ENCODE measurements at places on chromosomes 12 and 14. TPM values are rescaled to one million over a fixed set of nuclear protein-coding genes. Genes with fewer than 3 reads are reported as not detected.

The ADGRD1 gene
- total RNA-seq, result 224 TPM

The DCN gene
- 2,017 TPM for total RNA-seq

The SYT1 gene
- total RNA-seq, result 9.0 TPM

The EIF2S3B gene
- total RNA-seq, result 0.62 TPM

The RNF212B gene
- not detected for total RNA-seq

The CFAP251 gene
- 3.8 TPM for total RNA-seq

The FAM177A1 gene
- total RNA-seq, result 75.6 TPM

The EXOC3L4 gene
- 3.3 TPM for total RNA-seq

The CABP1 gene
- total RNA-seq, result 2.3 TPM

The PRH2 gene
- total RNA-seq, result not detected

The ANKRD33 gene
- 0.76 TPM for total RNA-seq

The GNB3 gene
- total RNA-seq, result 7.1 TPM

DNA sequence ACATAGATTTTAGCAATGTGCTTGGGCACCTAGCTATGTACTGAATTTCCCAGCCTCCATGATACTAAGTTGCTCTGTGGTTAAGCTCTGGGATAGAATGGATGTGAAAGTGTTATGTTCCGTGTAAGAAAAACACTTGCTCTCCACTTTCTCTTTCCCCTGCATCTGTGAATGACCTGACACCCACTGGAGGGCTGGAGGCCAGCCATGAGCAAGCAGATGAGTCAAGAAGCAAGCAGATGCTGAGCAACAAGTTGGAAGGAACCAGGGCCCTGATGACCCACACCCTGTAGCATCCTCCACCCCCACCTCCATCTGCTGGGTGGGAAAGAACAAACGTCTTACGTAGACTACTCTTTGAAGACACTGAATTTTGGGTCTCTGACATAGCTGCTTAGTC lies 56.6 kb downstream of the EID3 start:
- DNase-seq, result no peak

GRCh38 chr14:90628825-90629224 lies 187.4 kb downstream of the TTC7B start:
- DNase-seq, result no peak

- no peak for DNase-seq
Measured at GRCh38 chr14:54348001-54348611, 48.7 kb upstream of the CDKN3 start.

- DNase-seq, result peak; percentile 42
Measured at GRCh38 chr14:102206918-102207317, 67.2 kb downstream of the WDR20 start.

- DNase-seq, result peak; percentile 51
Measured at GRCh38 chr12:49539406-49540228, 787 bp downstream of the KCNH3 start.

DNA sequence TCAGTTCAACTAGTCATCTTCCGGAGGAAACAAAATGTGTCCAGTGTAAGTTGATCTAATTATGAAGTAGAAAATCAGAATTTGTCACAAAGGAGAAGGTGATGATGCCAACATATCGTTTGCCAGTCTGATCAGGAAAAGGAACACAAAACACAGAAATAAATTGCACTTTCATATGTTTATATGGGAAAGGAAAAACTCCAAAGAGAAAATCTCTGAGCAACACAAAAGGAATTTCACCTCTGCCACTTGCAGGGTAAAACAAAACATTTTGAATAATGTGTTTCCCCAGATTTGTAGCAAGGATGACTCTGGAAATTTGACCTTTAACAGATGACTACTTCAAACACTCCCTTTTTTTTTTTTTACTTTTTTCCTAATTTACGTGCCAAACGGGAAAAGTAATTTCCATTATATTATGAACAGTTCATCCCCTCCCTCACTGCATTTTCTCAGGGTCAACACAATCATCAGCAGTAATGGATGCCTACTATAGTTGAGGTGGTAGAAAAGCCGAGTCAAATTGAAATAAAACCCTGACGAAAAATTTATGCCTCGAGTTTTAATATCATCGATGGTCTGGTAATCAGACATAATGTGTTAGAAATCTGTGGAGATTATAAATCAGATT lies 25.6 kb downstream of the MGAT4C start:
- DNase-seq, result no peak

DNA sequence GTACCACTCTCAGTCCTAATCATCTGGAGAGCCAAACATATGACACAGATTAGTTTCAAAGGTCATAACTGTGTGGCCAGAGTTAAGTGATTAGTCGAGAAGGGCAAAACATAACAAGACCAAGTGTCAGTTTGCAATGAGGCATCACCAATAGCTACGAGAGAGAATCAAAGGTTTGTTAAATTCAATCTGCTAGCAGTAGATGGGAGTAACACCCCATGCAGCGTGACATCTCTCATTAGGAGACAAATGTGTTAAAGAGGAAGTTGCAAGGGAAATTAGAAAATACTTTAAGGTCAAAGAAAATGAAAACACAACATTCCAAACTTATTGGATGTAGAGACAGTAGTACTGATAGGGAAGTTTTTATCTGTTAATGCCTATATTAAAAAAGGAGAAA lies 135.7 kb upstream of the SYT10 start:
- DNase-seq, result no peak

DNA sequence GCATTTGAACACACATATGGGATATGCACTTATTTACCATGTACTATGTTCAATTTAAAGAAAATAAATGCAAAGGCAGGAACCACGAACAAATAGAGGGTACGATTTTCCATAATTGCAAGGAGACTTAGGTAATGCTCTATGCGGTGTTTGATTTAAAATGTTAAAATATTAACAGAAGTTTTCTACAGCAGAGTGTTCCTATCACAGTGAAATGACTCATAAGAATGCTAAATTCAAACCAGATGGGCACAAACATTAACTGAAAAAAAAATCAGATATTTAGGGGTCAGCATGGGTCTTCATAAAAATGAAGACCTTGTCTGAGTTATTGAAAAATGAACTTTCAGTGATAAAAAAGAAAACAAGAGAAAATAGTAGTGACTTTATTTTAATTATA lies 65.4 kb downstream of the LLPH start:
- DNase-seq, result no peak

DNA sequence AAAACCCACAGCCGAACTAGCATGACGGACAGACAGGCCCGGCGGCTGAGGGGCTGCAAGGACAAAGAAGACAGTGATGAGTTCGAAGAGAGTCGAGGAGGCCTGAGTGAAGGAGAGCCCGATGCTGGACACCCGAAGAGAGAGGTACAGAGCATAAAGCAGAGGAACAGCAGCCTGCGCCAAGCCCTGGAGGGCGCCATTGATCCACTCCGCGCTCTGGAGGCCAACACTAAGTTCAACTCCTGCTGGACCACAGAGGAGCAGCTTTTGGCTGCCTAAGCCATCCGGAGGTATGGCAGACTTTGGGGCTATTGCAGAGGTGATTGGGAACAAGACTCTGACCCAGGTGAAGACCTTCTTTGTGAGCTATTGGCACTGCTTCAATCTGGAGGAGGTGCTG lies 7.8 kb upstream of the PLXNC1 start:
- DNase-seq, result no peak

DNA sequence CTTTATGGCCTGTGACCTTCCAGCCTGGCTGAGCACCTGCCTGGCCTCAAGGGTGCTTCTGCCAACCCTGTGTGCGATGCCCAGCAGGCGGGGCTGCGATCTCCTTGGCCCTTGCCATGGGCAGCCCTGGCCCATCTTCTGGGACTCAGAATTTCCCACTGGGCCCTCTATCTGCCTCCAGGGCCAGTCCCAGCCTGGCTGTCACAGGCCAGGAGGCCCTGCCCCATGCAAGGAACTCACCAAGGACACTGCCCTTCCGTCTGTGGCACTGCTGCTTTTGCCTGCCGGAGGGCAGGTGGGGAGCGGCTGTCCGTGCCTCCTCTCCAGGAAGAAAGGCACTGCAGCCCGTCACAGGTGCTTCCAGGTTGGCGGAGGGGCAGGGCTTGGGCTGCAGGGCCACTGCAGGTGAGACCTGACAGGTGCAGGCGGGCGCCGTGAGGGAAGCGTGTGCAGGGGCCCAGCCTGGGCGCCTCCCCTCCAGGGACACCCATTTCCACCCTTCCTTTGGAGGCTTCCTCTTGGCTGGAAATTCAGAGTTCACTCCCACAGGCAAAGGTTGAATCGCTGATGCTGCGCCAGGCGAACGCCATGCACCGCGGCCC lies 177.8 kb downstream of the KIF26A start:
- DNase-seq, result peak; percentile 31

DNA sequence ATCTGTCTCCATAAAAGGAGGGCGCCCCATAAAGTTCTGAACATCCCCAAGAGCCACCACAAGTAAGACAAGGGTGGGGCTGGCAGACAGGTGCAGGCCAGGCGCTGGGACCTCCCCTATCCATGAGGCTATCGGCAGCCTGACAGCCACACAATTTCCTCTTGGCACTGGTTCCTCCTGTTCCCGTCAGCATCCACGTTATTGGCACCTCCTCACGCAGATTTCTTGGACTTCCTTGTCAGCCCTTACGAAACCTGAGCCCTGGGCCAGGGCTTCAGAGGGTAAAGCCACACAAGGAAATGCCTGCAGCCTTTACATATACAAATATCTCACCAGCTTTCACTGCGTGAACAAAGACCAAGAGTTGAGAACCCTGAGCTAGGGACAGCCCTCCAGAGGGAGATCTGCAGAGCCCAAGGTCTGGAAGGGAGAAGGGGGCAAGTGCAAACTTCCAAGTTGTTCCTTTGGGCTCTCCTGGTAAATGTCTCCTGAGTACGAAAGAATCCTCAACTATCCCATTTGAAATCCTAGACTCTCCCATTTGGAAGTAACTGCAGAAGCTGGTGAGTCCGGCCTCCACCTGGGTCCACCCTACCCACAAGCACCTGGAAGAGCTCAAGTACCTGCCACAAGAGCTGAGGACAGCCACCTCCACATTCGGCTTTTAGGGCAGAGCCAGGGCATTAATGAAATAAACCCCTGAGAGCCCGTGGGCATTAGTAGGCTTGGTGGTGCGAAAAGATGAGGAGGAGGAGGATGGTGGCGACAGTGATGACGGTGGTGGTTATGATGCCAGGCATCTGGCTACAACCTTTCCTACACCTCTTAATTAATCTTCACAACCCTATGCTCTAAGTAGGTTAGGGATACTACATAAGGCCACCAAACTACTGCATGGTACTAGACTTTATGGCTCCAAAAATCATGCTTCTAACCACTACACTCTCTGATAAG lies 5.5 kb upstream of the TC2N start:
- DNase-seq, result peak; percentile 76

DNA sequence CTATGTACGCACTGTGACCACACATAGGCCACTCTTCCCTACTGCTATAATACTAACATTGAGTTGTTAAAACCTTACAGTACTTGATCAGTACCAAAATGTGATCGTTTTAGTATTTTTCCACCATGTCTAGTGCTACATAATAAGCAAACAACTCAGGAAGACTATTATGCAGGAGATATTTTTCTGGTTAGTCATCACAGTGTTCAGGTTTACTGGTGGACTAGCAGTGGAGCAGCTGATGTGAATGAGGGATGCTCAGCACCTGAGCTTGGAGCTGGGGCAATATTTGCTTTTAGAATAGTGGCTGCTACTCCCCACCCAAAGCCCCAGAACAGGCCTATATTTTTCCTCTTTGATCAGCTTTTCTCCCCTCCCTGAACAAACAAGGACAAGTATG lies 513.1 kb downstream of the KCNH5 start:
- DNase-seq, result no peak

DNA sequence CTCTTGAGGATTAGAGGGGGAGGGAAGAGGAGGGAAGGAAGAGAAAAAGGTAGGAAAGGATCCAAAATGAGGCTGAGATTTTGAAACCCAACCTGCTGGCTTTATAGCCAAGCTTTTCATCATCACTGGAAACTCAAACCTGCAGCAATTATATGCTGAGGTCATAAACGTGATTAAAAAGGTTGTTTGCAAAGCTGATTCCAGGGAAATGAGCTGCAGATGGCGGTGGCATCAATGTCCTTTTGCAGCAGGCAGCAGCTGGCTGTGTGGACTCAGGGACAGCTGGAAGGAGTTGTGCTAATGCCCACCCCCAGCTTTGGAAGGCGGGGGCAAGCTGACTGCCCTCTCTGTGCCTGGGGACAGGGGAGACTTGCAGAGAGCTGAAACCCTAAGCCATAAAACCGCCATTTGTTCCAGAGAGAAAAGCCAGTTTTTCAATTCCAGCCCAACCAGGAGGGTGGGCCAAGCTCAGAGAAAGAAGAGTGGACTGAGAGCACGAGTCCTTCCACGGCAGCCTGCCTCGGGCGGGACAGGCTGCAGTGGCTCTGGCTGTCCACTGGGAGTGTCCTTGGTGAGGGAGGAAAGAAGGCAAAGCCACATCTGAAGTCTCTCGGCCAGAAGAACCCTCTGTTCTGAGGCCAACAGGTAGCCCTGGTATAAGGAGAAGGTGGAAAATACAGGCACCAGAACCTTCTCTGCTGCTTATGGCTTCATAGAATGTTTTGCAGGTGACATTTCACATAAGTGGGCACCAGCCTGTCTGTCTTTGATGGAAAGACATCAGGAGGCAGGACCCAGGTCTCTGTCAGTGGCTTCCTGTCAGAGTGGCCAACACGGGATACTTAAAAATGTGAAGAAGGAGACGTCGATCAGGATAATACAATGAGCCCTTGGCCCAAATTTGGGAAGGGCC lies 90.7 kb downstream of the SINHCAF start:
- no peak for DNase-seq

DNA sequence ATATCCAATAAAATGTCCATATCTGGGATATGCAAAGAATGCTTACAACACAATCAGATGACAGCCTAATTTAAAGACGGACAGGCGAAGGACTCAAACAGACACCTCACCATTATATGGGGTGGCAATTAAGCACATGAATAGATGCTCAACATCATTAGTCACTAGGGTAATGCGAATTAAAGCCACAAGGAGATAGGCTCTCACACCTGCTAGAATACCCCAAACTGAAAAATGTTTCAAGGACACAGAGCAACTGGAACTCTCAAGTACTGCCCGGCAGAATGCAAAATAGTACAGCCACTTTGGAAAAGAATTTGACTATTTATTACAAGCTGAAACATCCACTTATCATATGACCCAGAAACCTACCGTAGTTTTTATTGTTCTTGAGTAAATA lies 42.9 kb downstream of the FERMT2 start:
- no peak for DNase-seq

DNA sequence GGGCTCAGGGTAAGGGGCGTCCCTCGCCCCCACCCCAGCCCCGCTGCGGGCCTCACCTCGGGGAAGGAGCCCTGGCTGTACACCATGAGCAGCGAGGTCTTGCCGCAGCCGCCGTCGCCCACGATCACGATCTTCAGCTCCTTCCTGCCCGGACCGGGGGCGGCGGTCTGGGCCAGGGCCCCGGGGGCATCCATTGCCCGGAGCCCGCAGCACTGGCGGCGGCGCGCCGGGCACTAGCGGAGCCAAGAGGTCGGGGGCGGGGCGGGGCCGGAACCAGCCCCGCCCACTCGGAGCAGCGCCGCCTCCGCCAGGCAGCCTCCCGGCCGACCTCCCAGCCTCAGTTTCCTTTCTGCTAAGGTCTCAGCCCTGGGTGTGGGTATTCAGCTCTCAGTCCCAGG lies at the start of gene RHOF:
TSS of gene RHOF (minus strand) at position 249 of the 398 bp plus-strand sequence. CDS start at position 194, 55 bp downstream.
- DNase-seq, result no peak

DNA sequence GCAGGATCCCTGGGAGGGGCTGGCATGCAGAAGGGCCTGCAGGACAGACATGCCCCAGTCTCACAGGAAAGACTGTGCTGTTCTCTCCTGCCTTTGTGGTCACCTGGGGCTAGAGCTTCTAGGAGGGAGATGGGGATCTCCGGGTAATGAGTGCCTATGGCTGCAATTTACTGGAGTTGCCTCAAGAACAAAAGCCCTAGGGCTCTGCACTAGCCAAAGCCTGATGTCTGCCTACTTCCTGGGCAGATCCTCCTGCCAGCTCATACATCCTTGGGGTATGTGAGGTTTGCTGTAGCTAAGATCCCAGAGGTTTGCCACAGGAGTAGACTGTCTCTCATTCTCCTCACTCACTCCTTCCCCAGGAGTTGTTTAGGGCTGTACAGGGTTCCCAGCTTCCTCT lies 106.9 kb upstream of the PPFIA2 start:
- DNase-seq, result no peak

Data from sciatic nerve (tissue), 2 donors.